Effector memory CD4-positive, alpha-beta T cell (primary cell): ENCODE measurements at places on chromosomes 6 and 20.

GRCh38 chr6:162538643-162539064 is 188.9 kb downstream of the PRKN start:
- no peak for DNase-seq

- DNase-seq, result no peak
Observed at GRCh38 chr6:43840490-43841218, 70.6 kb downstream of the VEGFA start.

- no peak for DNase-seq
Observed at GRCh38 chr20:24834310-24834709, 114.8 kb upstream of the CST7 start.

DNA sequence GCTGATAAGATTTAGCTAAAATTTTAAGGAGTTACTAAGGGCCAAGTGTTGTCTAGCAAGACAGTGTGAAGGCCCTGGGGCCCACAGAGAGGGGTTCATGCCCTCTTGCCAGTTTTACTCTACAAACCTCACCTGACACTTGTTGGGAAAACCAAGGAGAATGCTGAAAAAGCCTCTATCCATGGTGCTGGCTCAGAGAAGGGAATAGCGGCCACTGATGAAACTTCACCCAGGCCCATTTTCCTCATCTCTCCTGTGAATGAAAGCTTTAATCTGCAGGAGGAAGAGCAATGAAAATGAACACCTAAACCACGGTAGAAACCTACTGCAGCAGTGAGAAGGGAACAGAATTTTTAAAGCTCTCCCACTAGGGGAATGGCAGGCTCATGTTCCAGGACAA is 317.3 kb upstream of the CNR1 start:
- DNase-seq, result no peak

DNA sequence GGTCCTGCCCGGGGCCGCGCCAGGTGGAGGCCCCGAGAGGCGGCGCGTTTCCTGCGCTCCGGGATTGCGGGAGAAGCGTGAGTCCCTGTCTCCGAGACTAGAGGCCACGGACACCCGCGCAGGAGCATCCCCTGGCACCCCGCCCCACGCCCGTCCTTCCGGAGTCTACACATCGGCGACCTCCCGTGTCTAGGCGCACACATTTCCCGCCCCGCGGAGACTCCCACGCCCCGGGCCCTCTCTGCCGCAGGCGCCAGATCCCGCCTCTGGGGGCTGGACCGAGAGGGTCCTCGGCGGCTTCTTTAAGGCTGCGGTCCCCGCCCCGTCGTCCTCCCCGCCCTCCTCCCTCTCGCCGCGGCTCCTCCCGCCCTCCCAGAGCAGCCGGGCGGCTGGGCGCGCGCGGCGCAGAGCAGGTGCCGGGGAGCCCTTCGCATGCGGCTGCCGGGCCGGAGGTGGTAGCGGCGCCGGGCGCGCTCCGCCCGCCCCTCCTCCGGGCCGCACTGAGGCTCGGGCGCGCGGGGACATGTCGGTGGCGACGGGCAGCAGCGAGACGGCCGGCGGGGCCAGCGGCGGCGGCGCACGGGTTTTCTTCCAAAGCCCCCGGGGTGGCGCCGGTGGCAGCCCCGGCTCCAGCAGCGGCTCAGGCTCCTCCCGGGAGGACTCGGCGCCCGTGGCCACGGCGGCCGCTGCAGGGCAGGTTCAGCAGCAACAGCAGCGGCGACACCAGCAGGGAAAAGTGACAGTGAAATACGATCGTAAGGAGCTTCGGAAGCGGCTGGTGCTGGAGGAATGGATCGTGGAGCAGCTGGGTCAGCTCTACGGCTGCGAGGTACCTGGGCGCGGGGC is at the start of gene PPP1R14C:
Gene PPP1R14C, plus strand, starts transcription at position 375 of the 846 bp plus-strand sequence. Its CDS starts 149 bp downstream, at position 524.
- no peak for DNase-seq

GRCh38 chr20:48690888-48691287 is 136.9 kb downstream of the PREX1 start:
- DNase-seq, result no peak

- no peak for DNase-seq
Observed at GRCh38 chr20:35461620-35462019, 6.2 kb downstream of the CEP250 start.

DNA sequence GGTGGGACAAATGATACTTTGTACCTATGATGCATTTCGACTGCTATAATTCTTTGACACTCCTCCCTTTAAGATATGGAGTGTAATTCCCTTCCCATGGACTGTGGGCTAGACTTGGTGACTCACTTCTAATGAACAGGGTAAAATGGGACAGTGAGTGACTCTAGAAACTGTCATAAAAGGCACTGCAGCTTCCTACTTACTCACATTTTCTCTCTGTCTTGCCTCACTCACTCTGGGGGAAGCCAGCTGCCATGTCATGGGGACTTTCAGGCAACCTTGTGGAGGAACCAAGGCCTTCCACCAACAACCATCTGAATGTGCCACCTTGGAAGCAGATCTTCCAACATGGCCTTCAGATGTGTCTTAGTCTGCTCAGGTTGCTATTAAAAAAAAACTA is 12.9 kb upstream of the GFOD1 start:
- DNase-seq, result no peak

DNA sequence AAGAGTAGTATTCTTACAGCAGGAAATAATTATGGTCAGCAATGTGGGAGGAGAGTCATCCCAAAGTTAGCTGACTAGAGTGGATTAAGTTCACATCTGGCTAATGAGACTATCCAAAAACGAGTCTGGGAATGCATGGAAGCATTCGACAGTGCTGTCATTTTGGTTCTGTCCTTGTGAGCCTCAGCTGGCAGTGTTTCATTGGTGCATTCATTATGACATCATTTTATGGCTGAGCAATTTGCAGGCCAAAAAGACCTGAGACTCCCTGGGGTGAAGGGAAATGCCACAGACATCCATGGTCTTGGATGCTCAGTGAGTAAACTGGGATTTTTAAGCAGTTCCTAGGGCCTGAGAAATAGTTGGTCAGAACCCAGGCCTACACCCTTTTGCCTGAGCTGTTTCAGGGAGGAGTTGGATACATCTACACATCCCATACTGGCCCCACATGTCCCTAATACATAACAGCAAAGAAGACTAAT is 196.4 kb upstream of the CCN2 start:
- no peak for DNase-seq

- no peak for DNase-seq
Observed at GRCh38 chr20:46954490-46955038, 59.9 kb downstream of the EYA2 start.

DNA sequence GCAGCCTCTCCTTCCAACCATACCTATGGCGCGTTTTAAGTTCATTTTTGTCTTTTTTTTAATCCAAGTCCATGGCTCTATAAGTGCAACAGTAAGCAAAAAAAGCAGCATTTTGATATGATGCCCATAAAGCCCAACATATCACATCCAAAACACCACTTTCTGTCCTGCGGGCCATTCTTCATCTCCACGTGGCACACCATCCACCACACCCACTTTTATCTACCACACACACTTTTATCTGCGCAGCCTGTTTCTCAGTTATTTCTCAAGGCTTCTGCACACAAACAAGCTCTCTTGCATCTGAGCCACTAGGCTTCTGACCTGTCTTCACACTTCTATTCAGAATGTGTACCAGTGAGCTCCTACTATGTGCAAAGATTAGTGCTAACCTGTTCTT is 5.3 kb downstream of the GCLC start:
- no peak for DNase-seq
